ENCODE measurements at places on chromosomes 4 and X.
A peak's percentile ranks its signal among the peaks of the same experiment; 100 is the strongest.

DNA sequence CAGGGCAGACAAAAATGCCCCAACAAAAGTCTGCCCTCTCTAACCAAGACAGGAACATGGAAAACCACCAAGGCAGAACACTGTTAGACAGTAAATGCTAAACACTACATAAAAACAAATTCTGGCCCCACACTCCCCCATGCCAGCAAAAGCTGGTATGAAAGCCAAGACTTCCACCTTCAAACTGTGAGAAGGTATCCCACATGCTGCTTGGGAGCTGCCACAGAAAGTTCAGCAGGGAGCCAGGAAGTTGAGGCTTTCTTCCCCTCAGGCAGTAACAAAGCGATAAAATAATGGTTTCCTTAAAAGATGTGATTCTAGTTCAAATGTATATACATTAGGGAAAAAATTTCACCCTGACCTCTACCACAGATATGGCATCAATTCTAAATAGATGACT, 770.4 kb upstream of the NDST4 start:
- DNase-seq, result no peak

DNA sequence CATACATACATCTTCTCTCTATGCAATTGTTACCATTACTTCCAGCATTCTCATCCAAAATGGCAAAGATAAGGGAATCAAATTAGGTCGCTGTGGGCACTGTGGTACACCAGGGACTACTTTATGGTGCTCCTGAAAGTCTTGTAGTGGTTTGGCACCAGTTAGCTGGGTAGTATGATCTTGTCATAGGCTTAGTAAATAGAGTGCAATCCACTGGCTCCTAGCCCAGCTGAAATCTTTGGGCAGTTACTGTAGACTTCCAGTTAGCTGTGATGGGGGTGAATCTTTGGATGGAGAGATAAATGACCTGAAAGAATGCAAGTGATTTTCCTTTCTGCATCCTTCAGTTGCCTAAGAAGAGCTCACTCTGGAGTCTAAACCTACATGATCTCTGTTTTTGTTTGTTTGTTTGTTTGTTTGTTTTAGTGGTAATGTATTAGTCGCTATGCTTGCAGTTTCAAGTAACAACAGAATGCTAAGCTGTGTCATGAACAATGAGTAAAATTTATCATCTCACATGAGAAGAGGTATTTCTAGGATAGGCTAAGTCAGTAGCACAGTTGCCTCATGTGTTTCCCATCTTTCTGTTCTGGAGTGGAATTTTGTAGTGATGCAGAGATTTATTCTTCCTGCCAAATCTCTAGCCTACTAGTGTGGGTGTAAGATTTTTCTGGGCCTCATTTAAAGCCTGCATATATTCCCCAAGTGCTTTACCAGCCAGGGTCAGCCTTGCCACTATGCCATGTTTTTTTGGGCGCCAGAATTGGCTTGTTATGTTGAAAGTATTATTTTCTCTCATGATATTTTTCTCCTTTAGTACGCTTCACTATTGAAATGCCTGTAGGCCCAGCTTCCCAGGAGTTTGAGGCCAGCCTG, 24.2 kb downstream of the HERC3 start:
- no peak for DNase-seq

GRCh38 chrX:85561231-85561630, 181.8 kb upstream of the POF1B start:
- DNase-seq, result no peak

DNA sequence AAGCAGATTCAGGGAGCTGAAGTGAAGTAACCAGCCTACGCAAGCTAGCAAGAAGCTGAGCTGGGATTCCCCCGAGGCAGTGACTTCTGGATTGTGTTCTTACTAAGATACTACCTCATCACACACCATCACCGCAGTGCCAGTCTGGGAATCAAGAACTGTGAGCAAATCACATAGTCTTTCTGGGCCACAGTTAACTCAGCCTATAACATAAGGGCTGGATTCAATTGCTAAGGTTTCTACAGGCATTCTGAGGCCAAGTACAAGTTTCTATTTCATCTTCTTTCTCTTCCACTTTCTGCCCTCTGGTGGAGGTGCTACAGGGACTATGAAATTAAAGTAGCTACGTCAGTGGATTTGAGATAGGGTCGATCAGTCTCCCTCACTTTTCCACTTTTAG, 1.4 kb upstream of the CORIN start:
- no peak for DNase-seq

GRCh38 chr4:56374956-56375355, 12.3 kb downstream of the AASDH start:
- no peak for DNase-seq

DNA sequence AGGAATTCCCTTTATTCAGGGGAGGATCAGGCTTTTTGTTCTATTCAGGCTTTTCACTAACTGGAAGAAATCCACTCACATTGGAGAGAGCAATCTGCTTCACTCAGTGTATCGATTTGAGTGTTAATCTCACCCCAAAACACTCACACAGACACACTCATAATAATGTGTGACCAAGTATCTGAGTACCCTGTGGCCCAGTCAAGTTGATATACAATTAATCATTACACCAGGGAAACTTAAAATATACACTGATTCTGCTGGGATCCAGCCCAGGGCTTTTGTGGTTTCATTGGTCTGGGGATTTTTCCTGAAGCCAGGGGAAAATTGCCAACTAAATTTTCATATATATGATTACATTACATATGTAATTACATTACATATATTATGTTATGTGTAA, 44.0 kb upstream of the GATB start:
- no peak for DNase-seq

DNA sequence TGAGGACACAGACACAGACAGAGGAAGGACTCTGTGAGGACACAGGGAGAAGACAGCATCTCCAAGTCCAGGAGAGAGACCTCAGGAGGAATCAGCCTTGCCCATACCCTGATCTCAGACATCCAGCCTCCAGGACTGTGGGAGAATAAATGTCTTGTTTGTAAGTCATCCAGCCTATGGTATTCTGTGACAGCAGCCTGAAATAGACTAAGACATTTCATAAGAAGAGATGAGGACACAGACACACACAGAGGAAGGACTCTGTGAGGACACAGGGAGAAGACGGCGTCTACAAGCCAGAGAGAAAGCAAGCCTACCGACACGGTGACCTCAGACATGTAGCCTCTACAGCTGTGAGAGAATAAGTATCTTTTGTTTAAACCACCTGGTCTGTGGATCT, 112.1 kb downstream of the DHRSX start:
- DNase-seq, result no peak

GRCh38 chr4:10495651-10496050, 38.4 kb upstream of the ZNF518B start:
- no peak for DNase-seq

- DNase-seq, result peak; percentile 12
These were observed 1.5 kb upstream of the MAOA start for GRCh38 chrX:43654431-43655150.

- DNase-seq, result no peak
These were observed 52.4 kb downstream of the MID2 start for GRCh38 chrX:107878106-107878505.

DNA sequence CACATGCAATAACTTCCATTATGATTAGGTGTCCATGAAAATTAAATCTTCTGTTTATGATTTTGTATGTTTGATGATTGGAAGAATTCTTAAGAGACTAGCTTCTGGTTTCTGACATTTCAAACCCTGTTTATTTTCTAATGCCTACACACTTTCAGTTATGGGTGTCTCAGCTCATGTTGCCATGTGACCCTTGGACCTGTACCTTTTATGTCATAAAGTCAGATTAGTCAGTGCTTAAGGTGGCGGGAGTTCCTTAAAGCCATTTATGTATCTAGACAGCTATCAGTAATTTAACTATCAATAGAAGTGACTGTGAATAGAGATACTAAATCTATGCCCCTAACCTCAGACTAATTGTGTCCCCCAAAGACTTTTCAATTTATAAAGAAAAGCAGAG, 155.6 kb downstream of the GBA3 start:
- no peak for DNase-seq

- DNase-seq, result no peak
These were observed 25.5 kb downstream of the GPRASP3 start for GRCh38 chrX:102745857-102746584.

DNA sequence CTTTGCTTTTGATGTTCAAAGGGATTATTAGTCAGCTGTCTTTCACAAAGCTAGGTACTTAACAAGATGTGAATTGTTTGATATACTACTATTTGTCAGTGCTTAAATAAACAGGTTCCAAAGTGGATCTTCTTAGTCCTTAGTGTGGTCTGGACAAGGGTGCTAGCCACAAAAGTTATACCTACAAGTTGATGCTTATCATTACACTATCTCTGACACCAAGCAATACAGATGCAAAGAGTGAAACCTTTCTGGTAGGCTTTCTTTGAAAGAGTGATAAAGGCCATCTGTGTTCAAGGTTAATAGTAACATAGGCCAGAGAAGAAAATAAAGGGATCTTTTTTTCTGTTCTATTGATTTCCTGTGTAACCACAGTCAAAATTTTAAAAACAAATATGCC, 12.2 kb upstream of the RBPJ start:
- DNase-seq, result no peak

GRCh38 chr4:22911285-22911684, 218.5 kb downstream of the GBA3 start:
- no peak for DNase-seq

GRCh38 chr4:24831637-24832036, 36.3 kb downstream of the SOD3 start:
- no peak for DNase-seq

DNA sequence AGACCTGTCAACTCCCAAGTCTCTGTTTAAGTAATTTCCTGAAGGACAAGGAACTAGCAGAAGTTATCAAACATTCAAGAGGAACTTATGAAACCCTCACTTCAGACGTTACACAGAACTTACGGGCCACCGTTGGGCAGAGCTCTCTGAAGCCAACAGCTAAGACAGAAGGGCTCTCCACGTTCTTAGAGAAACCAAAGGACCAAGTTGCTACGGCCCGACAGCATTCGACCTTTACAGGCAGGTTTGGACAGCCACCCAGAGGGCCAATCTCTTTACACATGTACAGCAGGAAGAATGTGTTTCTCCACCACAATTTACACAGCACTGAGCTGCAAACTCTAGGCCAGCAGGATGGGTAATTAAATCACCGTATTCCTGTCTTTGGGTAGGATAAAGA, 705.1 kb upstream of the GRID2 start:
- no peak for DNase-seq

GRCh38 chr4:84971319-84971932, 4.9 kb upstream of the WDFY3 start:
- DNase-seq, result no peak

DNA sequence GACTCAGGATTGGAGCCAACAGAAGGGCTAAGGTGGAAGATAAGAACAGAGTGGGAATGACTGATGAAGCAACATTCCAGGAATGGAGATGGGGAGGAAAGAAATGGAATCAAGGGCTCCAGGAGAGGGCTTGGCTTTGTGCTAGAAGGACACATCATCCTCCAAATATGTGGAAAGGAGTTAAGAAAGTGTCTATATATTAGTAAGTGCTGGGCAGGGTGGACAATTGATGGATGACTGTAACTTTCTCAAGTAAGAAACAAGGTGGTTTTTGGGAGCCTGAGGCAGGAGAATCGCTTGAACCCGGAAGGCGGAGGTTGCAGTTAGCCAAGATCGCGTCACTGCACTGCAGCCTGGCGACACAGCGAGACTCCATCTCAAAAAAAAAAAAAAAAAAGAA, 71.6 kb upstream of the NFKB1 start:
- no peak for DNase-seq

DNA sequence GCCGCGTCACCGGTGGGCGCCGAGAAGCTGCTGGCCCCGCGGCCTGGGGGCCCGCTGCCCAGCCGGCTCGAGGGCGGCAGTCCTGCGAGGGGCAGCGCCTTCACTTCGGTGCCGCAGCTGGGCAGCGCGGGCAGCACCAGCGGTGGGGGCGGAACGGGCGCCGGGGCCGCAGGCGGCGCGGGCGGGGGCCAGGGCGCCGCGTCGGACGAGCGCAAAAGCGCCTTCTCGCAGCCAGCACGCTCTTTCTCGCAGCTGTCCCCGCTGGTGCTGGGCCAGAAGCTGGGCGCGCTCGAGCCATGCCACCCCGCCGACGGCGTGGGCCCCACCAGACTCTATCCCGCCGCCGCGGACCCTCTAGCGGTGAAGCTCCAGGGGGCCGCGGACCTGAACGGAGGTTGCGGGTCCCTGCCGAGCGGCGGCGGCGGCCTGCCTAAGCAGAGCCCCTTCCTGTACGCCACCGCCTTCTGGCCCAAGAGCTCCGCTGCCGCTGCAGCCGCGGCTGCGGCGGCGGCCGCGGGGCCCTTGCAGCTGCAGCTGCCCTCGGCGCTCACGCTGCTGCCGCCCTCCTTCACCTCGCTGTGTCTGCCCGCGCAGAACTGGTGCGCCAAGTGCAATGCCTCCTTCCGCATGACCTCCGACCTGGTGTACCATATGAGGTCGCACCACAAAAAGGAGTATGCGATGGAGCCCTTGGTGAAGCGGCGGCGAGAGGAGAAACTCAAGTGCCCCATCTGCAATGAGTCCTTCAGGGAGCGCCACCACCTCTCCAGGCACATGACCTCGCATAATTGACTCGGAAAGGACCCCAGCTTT, 5.6 kb downstream of the PRDM8 start:
- no peak for DNase-seq

DNA sequence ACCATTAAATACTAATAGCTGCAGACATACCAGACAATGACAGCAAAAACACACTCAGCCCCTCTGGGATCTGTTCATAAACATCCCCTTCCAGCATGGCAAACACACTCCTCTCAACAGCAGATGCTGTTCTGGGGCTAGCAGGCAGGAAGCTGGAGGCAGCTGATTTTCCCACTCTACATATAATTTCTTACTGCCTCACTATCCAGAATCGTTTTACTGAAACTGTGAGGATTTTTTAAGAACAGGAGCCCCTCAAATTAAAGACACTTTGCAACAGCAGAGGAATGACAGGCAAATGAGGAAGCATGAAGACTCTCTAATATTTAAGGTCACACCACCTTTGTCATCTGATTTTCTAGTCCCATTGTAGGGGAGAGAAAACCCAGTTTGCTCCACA, 2.2 kb downstream of the MAPK10 start:
- DNase-seq, result no peak

DNA sequence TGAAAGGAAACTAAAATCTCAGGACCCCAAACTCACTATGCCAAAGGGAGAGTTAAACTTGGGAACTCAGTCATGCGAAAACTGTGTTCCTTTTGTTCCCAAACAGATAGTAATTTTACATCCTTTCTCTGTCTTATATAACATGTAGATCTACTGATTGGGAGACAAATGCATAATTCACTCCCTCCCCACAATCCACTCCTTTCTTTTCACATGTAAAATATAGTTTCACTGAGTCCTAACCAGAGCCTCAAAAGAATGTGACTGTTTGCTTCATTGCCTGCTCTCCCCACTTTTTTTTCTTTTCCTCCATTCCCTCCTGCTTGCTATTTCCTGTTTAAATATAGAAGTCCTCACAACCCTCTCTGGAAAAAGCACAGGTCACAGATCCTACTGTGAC, 699.3 kb upstream of the ADGRL3 start:
- DNase-seq, result no peak

Data from cortex of kidney (tissue), 1 donor.